ENCODE measurements at places on chromosomes 2 and 18.
A peak's percentile ranks its signal among the peaks of the same experiment; 100 is the strongest.

DNA sequence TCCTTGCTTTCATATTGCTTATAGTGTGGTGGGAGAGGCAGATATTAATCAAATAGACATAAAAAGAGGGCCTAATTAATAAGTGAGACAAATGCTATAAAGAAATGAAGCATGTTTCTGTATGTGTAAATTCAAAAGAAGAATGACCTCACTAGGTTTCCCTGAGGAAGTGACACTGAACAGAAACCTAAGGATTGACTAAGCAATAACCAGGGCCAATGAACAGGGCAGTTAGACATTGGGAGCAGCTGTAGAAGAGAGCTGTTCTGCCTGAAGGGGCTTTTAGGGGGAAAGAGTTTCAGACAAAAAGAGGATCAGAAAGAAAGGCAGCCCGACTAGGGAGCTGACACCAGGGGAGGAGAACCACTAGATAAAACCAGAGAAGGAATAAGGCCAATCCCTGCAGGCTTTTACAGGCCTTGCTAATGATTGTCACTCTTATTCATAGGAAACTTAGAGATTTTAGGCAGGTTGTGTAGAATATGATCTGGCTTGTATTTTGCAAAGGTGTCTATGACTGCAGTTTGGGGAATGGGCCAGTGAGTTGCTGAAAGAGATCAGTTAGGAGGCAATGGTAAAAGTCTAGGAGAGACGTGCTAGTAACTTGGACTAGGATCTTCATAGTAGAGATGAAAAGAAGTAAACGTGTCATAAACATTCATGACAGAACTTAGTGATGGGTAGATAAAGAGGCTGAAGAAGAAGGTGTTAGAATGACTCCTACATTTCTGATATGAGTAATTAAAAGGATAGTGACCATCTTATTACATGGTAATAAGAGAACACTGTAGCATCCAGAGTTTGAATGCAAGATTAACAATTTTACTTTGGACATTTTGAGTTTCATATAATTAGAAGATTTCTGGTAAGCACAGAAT lies 26.8 kb upstream of the NABP1 start:
- DNase-seq = peak; percentile 39

- DNase-seq = no peak
These were observed 7.4 kb upstream of the MOB1A start for GRCh38 chr2:74186038-74186437.

GRCh38 chr2:36555789-36556188 lies 42.2 kb downstream of the FEZ2 start:
- DNase-seq = no peak

GRCh38 chr2:138079976-138080375 lies 115.7 kb downstream of the HNMT start:
- no peak for DNase-seq

- DNase-seq = no peak
These were observed 59.2 kb downstream of the TGFA start for GRCh38 chr2:70494293-70494886.
